ENCODE measurements at places on chromosomes 2 and 18. TPM values are rescaled to one million over a fixed set of nuclear protein-coding genes. Genes with fewer than 3 reads are reported as not detected.

DNA sequence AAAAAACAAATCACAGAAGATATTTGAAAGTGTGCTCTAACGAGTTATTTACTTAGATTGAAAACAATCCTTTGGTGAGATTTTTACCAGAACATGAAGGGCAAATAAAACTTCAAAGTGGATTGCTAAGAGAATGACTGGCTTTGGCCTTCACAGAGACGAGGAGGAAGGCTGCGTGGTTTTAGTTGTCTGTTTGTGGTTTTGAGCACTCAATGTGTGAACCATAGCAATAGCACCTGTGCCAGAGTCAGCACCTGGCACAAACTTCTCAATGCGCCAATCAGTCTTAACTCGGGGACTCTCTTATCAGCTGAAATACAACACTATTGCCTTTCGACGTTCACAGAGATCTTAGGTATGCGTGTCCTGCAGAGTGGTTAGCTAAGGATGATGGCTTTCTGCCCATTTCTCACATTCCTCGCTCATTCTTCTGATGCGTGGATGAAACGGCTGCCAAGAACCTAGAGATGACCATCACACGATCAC is 70.0 kb downstream of the MBP start:
- peak; percentile 21 for DNase-seq

DNA sequence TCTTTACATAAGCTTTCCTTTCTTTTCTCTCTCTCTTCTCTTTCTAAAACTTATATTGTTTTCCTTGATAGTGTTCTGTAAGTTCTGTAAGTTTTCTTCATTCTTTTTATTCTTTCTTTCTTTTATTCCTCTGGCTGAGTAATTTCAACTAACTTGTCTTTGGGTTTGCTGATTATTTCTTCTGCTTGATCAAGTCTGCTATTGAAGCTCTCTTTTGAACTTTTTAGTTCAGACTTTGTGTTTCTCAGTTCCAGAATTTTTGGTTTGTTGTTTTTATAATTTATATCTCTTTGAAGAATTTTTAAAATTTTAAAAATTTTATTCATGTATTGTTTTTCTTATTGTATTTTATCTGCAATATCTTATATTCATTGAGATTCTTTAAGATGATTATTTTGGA is 795.8 kb upstream of the SALL3 start:
- DNase-seq, result no peak

DNA sequence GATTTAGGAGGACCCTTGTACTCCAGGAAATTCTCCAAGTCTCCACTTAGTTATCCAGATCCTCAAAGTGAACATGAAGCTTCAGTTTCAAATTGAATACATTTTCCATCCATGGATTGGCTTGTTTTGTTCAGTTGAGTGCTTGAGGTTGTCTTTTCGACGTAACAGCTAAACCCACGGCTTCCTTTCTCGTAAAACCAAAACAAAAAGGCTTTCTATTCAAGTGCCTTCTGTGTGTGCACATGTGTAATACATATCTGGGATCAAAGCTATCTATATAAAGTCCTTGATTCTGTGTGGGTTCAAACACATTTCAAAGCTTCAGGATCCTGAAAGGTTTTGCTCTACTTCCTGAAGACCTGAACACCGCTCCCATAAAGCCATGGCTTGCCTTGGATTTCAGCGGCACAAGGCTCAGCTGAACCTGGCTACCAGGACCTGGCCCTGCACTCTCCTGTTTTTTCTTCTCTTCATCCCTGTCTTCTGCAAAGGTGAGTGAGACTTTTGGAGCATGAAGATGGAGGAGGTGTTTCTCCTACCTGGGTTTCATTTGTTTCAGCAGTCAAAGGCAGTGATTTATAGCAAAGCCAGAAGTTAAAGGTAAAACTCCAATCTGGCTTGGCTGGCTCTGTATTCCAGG is at the start of gene CTLA4:
TSS of gene CTLA4 (plus strand) at position 211 of the 640 bp plus-strand sequence. CDS start at position 383, 172 bp downstream.
- no peak for DNase-seq

GRCh38 chr2:217604527-217605194 is 398.1 kb downstream of the TNS1 start:
- DNase-seq, result no peak

Gene CAPN14
- polyA plus RNA-seq, result 0.09 TPM

DNA sequence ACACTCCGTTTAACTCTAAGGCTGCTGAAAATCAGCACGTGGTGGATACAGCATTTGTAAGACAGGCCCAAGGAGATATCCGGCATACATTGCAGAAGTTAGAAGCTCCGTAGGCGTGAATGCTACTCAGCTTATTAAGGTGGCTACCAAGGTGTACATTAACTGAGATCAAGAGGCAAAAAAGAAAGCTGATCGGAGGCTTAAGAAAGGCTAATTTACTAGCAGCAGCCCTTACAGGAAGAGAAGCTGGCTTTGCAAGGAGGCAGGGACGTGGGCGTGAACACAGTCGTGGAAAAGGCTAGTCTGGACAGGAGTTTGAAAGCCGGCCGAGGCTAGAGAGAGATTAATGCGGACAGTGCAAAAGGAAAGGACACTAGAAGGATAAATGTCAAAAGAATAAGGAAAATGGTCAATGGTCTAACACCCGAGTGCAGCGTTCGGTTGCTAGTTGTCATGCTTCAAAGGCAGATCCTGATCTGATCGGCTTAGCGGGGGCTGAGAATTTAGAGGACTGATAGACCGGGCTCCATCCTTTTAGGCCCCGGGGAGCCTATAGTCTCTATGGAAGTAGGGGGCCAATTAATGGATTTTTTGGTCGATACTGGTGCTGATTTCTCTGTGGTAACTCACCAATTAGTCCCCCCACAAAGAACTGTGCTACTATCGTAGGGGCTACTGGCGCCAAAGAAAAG is 45.6 kb upstream of the SELENOI start:
- no peak for DNase-seq

- no peak for DNase-seq
Observed at GRCh38 chr2:227499627-227500300, 27.8 kb downstream of the AGFG1 start.

GRCh38 chr2:123086613-123087385 is 938.3 kb upstream of the CNTNAP5 start:
- no peak for DNase-seq
